Endothelial cell of umbilical vein (primary cell): ENCODE measurements at places on chromosomes 3 and 15. TPM values are rescaled to one million over a fixed set of nuclear protein-coding genes. Genes with fewer than 3 reads are reported as not detected.
A peak's percentile ranks its signal among the peaks of the same experiment; 100 is the strongest.

DNA sequence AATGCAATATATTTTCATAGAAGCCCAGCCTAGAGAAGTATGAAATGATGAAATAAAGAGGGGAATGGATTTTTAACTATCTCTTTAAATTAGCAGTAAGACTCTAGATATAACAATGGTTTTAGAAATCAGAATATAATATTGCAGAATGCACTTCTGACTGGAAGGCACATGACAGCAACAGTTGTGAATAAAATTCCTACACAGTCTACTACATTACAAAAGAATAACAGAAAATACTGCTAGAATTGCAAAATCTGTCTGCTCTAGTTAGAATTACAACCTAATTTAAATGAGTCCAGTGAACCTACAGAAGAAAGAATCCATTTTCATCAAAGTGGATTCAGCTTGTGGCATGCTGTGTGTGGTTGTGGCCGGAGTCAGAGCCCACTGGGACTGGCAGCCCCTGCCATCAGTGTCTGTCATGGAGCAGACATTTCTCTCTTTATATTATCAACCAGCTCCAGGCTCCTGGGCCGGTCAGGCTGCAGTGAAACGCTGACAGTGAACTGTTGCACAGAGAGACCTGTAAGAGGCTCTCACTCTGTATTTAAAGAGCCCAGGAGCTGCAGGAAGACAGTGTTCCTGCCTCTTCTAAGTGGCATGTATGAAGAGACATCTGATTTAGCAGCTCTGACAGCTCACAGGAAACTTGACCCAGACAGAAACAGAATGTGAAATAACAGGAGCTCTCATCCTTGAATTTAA is 1523.8 kb upstream of the CADM2 start:
- no peak for DNase-seq

GRCh38 chr3:45760878-45761711 is 35.2 kb downstream of the SLC6A20 start:
- DNase-seq: peak; percentile 48

DNA sequence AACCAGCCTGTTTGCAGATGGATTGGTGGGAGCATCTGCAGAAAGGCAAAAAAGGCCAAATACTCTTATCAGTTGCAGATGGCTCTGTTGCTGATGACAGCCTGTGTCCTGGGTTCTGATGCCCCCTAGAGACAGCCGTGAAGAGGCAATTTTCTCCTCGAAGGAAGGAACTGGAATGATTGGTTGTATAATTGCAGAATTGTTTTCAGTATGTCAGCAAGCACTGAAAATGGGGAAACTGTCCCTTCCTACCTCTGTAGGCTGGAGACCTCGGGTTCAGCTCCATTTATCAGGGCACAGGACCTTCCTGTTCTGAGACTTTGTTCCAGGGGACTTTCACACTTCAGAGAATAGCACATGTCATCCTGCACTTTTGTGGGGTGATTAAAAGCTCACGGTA is 103.0 kb downstream of the PGPEP1L start:
- DNase-seq: peak; percentile 53

- DNase-seq: no peak
Observed at GRCh38 chr15:62472616-62473299, 307.7 kb upstream of the C2CD4B start.

DNA sequence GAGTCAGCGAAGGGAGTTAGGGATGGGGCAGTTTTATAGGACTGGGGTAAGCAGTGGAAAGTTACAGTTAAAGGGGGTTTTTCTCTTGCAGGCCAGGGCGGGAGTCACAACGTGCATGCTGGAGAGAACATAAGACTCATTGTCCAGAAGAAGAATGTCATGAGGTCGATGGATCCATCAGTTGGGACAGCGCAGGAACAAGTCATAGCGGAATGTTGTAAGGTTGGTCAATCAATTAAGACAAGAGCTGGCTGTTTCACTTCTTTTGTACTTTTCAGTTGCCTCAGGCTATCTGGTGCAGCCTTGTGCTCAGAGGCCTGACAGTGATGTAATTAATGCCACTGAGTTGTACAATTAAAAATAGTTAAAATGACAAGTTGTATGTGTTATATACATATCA is 165.6 kb downstream of the OCA2 start:
- no peak for DNase-seq

- DNase-seq: no peak
Observed at GRCh38 chr3:60250810-60251209, 1000.4 kb downstream of the FHIT start.

GRCh38 chr3:42314411-42314810 is 48.4 kb upstream of the CCK start:
- no peak for DNase-seq

GRCh38 chr3:59320080-59320479 is 270.3 kb upstream of the CFAP20DC start:
- no peak for DNase-seq

DNA sequence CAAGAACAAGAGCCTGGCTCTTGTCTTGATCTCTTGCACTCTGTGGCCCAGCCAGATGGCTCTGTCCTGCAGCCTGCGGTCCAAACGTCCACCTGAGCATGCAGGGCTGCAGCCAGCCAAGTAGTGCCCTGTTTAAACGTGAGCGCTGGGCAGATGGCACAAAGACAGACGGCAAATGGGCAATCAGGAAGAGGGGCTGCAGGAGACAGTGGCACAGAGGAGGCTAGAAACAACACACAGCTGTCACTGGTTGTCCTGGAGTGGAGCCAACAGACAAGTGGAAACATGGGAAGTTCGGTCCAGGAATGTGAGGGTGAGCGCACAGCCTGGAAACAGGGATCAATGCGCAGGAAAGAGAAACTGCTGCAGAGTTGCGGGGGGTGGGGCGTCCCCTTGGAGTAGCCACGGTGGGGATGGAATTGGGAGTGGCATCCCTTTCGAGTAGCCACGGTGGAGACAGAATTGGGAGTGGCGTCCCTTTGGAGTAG is 10.7 kb upstream of the ZXDC start:
- DNase-seq: no peak

GRCh38 chr3:193730511-193730910 is 137.5 kb downstream of the OPA1 start:
- no peak for DNase-seq

- DNase-seq: peak; percentile 46
Observed at GRCh38 chr3:187713504-187713903, 11.1 kb upstream of the RTP2 start.

- DNase-seq: no peak
Observed at GRCh38 chr3:123679712-123680386, 95.0 kb upstream of the HACD2 start.

DNA sequence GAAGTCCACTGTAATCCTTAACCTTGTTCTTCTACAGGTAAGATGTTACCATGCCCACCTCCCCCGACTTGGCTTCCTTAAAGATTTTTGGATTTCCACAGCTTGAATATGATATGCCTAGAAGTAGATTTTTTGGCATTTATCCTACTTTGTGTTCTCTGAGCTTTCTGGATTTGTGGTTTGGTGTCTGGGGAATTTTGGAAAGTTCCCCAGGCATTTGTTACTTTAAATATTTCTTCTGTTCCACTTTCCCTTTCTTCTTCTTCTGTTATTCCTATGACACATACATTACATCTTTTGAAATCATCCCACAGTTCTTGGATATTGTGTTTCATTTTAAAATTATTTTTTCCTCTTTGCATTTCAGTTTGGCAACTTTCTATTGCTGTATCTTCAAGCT is 122.1 kb upstream of the TMEM108 start:
- DNase-seq: no peak

GRCh38 chr3:45509038-45509767 is 85.3 kb upstream of the LIMD1 start:
- no peak for DNase-seq

- no peak for DNase-seq
Observed at GRCh38 chr3:77407441-77407840, 367.5 kb downstream of the ROBO2 start.

GRCh38 chr3:70488131-70488530 is 175.7 kb upstream of the MDFIC2 start:
- DNase-seq: peak; percentile 7

DNA sequence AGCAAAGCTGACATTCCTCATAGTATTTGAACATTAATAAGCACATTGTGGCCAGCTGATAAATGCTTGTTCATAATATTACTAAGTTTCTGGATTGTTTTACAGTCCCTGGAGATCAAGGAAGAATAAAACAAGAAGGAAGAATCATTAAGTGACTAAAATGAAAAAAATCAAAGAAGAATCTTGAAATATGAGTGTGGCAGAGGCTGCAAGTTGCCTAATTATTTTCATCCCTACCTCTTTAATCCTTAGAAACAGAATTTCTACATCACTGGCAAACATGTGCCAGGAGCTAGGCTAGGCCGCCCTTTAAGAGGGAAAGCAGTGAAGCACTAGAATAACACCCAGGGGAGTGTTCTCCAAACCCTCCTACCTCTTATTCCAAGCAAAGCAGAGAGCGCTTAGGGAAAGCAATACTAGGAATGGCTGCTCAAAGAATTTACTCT is 98.9 kb downstream of the MAGI1 start:
- no peak for DNase-seq

SAXO2 gene
- 0.67 and 5.2 TPM in 2 replicates for total RNA-seq

TPRG1 gene
- total RNA-seq: not detected in 2 replicates

DAZL gene
- total RNA-seq: not detected in 2 replicates

ZBTB20 gene
- 18.6 and 20.5 TPM in 2 replicates for total RNA-seq

CGNL1 gene
- 25.7 and 27.1 TPM in 2 replicates for total RNA-seq

ITIH4 gene
- 0.60 and 2.4 TPM in 2 replicates for total RNA-seq

PP2D1 gene
- not detected in 2 replicates for total RNA-seq

NR1I2 gene
- total RNA-seq: not detected in 2 replicates
